ENCODE measurements at places on chromosomes 13 and 19.

DNA sequence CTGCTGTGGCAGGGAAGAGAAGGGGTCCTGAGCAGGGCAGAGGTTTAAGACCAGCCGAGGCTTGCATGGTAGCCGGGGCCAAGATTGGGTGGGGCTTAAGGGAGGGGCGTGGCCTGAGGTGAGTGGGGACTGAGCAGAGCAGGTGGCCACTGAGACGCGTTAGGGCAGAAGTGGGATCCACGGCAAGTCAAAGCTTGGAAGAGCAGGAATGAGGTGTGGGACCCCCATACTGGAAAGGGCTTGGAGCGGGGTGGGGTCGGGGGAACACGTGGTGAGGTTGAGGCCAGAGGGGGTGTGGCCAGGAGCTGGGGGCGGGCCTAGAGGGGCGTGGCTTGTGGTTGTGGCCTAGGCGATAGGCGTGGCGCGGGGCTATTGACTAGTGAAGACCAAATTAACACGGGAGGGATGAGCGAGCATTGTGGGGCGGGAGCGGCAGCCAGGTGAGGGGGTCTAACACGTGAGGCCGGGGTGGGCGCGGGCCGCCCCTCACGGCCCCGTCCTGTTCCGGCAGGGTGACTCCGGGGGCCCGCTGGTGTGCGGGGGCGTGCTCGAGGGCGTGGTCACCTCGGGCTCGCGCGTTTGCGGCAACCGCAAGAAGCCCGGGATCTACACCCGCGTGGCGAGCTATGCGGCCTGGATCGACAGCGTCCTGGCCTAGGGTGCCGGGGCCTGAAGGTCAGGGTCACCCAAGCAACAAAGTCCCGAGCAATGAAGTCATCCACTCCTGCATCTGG, 3.3 kb downstream of the CFD start:
- peak; percentile 66 for DNase-seq

DNA sequence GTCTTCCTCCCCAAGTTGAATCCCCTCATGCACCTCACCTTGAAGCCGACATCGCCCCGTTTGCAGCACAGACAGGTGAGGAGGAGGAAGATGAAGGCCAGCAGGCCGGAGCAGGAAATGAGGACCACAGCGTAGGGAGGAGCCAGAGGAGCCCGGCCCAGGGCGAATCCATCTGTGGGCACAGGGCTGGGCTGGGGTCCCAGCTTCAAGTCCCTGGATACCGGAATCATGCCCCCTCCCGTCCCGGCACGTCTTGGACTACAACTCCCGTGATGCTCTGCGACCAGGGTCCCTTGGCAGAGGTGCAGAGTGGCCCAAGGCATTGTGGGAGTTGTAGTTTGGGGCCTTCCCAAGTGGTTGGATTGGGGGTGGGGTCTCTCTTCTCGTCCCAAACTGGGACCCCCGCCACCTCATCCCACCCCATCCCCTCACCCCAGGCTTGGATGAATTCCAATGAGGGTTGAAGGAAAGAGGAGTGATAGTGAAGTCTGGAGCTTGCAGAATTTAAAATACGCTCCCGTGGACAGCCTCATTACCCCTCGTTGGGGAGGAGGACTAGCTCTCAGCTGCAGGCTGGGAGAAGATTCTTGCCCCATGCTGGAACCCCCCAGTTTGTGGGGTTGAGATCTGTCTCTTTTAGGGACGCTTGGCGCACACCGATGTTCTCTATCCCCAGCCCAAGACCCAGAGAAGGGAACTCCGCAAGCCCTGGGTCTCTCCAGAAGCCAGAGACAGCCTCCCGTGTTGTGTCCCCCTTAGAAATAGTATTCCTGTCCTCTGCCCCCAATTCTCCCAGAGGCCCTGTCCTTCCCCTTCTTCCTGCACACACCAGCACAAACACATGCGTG, 990 bp downstream of the LMTK3 start:
- DNase-seq: peak; percentile 52

GRCh38 chr19:13762635-13763235, 1.6 kb upstream of the MRI1 start:
- no peak for DNase-seq

DNA sequence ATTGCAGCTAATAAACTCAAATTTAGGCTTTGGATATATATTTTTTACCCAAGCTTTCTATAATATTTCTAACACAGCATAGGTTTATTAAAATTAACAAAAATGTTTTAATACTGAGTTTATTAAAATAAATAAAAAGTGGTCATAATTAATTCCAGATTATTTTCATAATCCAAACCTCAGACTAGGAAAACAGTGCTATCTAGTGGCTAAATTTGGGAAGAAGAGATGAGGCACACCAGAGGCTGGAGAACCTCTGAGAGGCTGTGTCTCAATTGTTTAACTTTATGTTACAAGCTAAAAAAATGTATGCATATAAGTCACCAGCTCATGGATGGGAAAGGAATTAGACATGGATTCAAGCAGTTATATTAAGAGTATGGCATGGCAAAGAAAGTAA, 392.5 kb downstream of the DIAPH3 start:
- DNase-seq: no peak

DNA sequence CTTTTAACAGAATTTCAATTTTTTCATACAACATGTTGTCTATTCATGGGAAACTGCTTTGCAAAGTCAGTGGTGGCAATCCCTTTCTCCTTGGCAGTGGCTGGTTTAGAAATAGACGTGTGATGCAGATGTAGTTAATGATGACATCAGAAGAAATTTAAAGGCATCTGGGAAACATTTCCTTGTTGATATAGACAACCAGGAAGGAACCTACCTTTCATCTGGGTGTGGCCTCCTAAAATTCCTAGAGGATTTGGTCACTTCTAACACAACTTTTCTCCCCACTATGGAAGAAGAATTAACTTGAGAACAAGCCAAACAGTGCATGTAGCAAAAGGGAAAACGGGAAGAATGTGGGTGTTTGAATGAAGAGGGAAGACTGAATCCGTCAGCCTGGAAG, 102.8 kb downstream of the EFNB2 start:
- no peak for DNase-seq

- no peak for DNase-seq
These were observed 60.3 kb downstream of the SLC7A9 start for GRCh38 chr19:32809254-32809653.

DNA sequence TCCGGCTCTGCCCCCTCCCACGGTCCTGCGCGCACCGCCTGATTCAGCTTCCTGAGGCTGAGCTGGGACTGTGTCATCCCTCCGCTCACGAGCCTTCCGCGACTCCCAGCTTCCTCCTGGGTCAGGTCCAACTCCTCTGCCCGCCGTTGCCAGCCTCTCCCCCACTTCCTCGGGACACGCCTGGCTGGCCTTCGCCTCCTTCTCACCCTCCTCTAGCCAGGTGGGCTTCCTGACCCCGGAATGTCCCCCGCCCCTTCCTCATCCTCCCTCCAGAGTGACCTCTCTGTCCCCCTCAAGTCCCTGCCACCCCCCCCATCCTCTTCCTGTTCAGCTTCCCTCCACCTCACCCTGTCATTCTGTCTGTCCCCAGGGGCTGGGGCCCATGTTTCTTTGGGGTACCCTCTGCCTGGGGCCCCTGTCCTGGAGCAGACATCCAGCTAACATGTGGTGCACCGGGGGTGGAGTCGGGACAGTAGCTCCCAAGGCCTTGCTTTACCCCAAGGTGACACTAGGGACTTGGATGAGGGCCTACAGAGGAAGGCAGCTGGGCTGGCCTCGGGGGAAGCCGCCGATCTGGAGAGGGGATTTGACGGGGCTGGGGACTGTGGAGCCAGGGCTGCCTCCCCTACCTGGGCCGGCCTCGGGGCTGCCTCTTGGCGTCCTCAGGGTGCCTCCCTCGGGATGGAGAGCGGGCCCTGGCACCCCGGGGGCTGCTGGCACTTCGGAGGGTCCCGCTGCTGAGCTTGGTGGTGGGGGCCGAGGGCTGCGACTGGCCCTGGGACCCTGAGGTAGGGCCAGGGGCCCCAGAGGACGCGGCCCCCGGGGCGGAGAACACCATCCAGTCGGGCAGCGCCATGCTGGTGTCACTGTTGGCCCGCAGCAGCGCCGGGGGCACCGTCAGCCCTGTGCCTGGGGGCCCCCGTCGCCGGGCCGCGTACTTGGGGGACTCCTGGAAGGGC, 16.5 kb downstream of the SHANK1 start:
- DNase-seq: no peak

Measured in stimulated activated CD4-positive, alpha-beta T cell treated with anti-CD3 and anti-CD28 coated beads, Interleukin-15, amount 100 ng/mL, for 1 hour (primary cell).